RPMI7951 (cell line): ENCODE measurements at places on chromosomes 2 and 18. TPM values are rescaled to one million over a fixed set of nuclear protein-coding genes. Genes with fewer than 3 reads are reported as not detected.

STARD7 gene
- total RNA-seq, result 131 and 142 TPM in 2 replicates

RAB27B gene
- 7.0 and 8.8 TPM in 2 replicates for total RNA-seq

RABL2A gene
- 3.9 and 4.3 TPM in 2 replicates for total RNA-seq

SDC1 gene
- total RNA-seq, result 28.8 and 42.3 TPM in 2 replicates

HOXD3 gene
- total RNA-seq, result 1.6 and 2.1 TPM in 2 replicates

FOXI3 gene
- total RNA-seq, result not detected in 2 replicates

FZD7 gene
- total RNA-seq, result 29.4 and 32.4 TPM in 2 replicates

GRCh38 chr2:190835303-190835930 lies 45.2 kb upstream of the GLS start:
- peak; percentile 92 for DNase-seq

DNA sequence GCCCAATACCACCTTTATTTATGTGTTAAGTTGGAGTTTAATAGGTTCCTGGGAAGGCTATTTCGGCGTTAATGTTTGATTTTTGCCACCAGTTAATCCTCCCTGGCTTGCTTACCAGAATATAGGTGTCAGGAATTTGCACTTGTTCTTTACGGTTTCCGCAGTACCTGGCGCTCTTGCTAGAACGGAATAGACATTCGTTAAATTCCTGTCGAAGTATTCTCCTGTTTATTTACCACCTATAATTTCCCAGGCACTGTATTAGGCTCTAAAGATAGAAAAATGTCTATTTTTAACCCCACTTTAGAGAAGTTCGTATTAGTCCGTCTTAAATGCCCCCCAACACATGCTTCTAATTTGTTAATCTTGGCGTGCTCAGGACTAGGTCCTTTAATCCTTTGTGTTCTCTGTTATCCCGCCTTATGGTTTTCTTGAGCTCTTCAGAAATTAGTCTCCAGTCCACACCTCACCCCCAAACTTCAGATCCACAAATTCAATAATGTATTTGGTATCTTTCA lies 575 bp downstream of the CCDC150 start:
- DNase-seq, result no peak

DNA sequence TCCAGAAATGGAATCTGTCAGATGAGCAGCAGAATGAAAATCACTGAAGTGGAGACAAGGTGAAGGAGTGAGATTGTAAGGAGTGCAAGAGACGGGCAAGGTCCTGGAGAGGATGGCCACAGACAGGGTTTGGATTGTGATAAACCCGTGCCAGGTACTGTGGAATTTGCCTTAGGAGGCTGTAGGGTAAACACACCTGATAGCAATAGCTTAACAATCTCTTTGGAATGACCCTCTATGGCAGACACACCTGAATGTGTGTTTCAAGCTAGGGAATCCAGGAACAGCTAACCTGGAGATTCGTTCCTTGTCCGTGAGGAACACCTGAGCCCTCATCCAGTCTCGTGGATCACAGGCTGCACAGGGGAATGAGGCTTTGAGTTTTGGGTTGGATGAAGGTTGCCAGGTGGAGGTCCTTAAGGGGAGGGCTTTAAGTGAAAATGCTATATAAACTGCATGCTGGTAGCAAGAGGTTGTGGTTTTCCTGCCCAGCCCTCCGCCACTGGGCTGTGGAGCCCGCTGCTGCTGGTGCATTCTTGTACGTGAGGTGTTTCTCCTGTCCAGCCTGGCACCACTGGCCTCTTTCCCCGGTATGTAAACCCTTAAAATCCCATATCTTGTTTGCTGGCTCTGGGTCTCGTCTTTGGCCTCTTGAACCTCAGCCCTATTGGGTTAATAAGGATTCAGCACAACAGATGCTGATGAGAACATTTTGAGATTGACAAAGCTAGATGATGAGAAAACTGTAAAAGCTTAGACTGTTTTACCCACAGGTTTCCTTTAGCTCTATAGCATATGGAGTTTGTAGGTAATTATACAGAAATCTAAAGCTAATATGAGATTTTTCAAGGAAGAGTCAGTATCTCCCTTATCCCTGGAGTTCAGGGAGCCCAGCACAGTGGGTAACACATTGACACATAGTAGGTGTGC lies 117.9 kb downstream of the ARHGAP15 start:
- no peak for DNase-seq

DNA sequence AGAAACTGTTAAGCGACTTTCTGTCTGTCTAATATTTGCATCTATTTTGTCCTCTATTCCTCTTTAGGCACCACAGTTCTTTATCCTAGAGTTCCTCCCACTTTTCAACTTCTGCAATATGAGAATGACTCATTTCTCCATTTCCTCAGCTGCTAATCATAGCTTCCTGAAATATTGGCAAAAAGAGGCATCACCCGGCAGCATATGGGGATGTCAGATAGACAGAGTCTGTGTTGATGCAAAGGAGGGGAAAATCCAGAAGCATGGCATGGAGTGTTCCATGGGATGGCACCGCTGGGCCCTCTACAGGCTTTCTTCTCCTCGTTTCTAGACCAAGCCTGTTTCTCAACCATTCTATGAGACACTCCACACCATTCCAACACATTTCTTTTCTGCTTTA lies 93.4 kb downstream of the DOCK10 start:
- DNase-seq, result peak; percentile 80

GRCh38 chr18:8976606-8977005 lies 125.9 kb upstream of the NDUFV2 start:
- no peak for DNase-seq

GRCh38 chr2:194495046-194495445 lies 1162.0 kb upstream of the SLC39A10 start:
- DNase-seq, result no peak

DNA sequence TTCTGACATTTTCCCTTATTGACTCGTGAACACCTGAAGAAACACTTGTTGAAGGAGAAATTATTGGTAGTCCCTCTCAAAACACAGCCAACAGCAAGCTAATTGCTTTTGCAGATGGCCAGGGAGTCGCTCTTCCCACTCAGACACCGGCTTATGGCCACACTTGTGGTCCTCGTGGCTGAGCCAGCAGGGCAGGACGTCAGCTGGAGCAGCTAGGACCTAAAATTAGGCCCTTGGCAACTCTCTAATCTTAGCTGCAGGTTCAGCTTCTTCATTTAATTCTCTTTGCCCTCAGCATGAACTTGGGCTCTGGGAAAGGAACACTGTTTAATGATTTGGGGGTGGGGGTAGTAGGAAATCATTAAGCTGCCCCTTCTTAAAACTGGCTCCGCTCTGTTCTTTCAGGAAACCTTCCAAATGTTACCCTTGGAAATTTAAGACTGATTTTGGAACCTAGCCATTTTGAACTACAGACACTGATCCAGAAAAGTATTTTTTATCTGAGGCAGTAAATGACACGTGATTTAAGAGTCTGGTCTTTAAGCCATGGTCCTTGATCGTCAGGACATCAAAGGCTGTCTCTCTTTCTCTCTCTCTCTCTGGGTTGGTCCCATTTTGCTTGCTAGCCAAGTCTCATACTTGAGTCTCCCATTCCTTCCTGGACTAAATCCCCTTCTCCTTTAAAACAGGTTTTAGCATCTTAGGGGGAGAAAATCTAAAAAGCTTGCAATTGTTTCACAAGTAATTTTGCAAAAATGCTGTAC lies 77.5 kb downstream of the CDK15 start:
- DNase-seq, result peak; percentile 70

DNA sequence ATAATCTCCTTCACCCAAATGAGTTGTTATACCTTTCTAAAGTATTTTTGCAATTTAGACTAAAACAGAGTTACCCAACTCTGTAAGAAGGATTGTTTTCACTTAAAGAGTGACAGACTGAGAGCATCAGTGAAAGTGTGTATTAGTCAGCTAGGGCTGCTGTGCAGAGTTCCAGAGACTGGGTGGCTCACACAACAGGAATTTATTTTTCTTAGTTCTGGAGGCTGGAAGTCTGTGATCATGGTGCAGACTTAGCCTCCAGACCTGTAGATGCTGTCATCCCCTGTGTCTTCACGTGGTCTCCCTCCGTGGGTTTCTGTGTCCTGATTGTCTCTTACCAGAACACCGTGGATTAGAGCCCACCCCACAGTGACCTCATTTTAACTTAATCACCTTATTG lies 40.0 kb downstream of the BCL2L11 start:
- DNase-seq, result peak; percentile 51

GRCh38 chr2:166671235-166671634 lies 177.2 kb upstream of the SCN7A start:
- DNase-seq, result no peak

GRCh38 chr18:35620765-35621164 lies 39.2 kb downstream of the GALNT1 start:
- DNase-seq, result no peak

DNA sequence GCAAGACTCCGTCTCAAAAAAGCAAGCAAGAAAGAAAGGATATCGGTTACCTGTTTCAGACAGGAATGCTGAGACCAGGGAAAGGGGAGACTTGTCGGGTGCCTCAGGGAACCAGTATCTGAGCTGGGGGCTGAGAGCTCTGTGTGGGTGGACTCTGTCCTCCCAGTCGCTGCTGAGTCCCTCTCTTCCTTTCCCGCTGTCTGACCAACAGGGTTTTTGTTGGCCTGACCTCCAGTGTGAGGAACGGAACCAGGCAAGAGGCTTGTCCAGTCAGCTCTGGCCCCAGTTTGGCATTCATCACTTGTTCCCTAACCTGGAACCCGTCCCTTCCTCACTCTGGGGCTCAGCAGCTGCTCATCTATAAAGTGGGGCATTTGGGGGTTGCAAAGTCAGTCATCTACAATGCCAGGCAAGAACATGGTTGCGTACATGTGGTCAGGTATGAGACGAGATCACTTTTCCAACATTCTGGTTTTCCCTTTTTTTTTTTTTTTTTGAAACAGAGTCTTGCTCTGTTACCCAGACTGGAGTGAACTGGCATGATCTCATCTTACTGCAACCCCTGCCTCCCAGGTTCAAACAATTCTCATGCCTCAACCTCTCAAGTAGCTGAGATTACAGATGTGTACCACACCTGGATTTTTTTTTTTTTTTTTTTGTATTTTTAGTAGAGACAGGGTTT lies 116.4 kb downstream of the PLB1 start:
- DNase-seq, result no peak

DNA sequence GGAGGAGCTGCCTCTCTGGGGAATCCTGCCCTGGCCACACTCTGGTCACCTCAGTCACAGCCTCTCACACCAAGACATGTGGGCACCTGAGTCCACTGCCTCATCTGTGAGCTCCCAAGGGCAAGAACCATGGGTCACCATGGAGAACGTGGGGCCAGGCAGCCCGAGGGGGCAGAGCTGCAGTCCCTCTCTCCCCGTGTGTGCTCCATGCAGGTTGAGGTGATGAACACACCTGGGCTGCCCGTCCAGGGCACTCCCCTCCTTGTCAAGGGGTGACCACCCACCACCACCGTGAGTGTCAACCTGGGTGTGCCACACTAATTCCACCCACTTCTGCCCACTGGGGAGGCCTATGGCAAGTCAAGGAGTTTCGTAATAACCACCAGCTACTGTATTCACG lies 159.6 kb upstream of the RAB6C start:
- DNase-seq, result no peak

GRCh38 chr2:240961910-240962299 lies 36.5 kb upstream of the SNED1 start:
- DNase-seq, result no peak

- no peak for DNase-seq
These were observed 10.2 kb downstream of the GPAT2 start for GRCh38 chr2:96024336-96025193.

GRCh38 chr2:112050316-112050715 lies 4.8 kb upstream of the TMEM87B start:
- no peak for DNase-seq

DNA sequence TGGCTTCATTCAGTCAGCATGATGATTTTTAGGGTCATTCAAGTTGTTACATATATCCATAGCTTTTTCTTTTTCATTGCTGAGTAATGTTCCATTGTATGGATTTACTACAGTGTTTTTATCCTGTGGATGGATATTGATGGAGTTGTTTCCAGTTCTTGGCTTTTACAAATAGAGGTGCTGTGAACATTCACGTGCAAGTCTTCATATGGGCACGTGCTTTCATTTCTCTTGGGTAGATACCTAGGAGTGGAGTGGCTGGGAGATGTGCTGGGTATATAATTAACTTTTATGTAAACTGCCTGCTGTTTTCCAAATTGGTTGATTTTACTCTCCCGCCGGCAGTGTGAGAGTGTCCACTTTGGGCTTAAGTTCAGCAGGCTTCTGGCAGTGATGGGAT lies 16.5 kb downstream of the AGAP1 start:
- no peak for DNase-seq

DNA sequence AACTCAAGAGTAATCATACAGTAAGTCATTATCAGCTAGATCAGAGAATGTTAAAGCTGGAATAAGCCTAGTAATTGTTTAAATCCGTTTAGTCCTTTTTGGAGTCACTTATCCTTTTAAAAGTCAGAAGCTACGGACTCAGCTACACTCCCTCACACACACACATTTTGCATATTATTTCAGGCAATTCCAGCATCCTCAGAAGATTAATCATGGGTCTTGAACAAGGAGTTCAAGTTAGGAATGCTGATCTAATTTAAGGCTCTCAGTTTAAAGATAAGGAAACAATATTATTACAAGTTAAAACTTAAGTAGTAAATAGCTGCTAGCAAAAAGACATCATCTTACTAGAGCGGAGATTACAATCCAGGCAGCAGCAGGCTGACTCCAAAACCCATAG lies 74.3 kb downstream of the GTF3C3 start:
- DNase-seq, result no peak

DNA sequence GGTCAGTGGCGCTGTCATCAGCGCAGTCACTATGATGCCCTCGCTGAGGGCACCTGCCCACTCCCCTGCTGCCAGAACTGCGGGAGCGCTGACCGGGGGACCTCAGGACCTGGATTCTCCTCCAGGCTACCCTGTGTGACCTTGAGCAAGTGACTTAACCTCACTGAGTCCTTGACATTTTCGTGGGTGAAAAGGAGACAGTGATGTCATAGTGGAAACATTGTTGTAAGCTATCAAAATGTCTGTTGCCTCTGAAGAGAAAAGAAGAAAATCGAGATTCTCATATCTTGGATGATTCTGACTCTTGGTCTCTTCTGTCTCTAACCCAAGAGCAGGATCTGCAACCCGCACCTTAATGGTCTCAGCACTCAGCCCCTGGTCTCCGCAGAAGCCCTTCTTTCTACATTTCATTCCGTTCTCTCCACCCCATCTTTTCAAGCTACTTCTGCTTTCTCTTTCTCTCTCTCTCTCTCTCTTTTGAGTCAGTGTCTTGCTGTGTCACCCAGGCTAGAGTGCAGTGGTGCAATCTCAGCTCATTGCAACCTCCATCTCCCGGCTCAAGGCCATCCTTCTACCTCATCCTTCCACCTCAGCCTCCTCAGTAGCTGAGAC lies 978 bp upstream of the TUBA4A start:
- no peak for DNase-seq

DNA sequence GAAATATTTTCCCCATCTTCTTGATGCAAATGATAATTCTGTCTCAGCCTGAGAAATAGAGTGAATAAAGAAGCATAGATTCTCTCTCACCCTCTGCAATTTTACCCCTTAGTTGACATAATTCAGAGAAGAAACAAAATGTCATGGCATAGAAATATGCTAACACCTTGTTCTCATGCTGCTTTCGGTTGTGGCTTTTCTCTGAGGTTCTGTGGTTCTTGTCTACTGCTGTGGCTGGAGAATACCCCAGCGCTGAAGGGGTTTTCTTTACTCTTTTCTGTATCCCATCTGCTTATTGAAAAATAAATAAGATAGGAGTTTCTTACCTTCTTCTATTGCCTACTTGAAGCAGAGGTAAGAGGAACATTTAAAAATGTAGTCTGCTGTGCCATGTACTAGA lies 15.4 kb upstream of the RAB27B start:
- peak; percentile 2 for DNase-seq
